Head of caudate nucleus (tissue), 42 donors: ENCODE measurements at places on chromosomes 16 and 17.

GRCh38 chr17:69412251-69412671, 2.2 kb upstream of the MAP2K6 start:
- DNase-seq: no peak

- DNase-seq: no peak
Measured at GRCh38 chr17:78446833-78447232, 68.4 kb downstream of the PGS1 start.

DNA sequence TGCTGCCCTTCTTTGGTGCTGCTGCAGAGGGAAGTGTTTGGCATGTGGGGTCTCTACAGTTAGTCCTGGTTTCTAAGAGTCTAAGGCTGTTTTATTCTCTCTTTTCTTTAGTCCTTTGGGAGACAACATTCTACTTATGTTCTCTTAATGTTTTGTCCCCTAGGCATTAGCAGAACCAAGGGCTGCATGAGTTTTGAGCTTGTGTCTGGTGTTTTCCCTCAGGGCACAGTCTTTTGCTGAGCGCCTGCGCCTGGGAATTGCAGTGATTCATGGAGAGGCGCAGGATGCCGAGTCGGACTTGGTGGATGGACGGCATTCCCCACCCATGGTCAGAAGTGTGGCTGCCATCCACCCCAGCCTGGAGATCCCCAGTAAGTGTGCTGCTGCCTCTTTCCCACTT, 41.1 kb upstream of the SLC5A10 start:
- DNase-seq: no peak

DNA sequence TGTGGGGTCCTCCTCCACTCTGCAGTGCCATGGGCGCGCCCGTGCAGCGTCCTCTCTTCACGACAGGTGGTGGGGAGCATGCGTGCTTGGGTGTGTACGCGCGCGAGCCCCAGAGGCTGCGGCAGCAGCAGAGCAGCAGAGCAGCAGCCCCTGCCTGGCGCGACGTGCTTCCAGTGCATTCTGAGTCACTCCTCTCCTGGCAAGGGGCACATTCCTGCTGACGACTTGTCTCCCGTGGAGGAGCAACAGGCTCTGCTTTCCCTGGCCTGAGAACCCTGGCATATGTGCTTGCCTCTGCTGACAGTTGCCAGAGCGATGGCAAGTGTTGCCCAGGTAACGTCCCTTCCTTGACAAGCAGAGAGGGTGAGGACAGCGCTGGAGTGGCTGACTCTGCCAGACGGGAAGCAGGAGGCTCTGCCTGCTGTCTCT, 133.8 kb upstream of the PLCG2 start:
- peak; percentile 64 for DNase-seq

GRCh38 chr17:77571155-77571981, 387.1 kb upstream of the TNRC6C start:
- DNase-seq: peak; percentile 33

DNA sequence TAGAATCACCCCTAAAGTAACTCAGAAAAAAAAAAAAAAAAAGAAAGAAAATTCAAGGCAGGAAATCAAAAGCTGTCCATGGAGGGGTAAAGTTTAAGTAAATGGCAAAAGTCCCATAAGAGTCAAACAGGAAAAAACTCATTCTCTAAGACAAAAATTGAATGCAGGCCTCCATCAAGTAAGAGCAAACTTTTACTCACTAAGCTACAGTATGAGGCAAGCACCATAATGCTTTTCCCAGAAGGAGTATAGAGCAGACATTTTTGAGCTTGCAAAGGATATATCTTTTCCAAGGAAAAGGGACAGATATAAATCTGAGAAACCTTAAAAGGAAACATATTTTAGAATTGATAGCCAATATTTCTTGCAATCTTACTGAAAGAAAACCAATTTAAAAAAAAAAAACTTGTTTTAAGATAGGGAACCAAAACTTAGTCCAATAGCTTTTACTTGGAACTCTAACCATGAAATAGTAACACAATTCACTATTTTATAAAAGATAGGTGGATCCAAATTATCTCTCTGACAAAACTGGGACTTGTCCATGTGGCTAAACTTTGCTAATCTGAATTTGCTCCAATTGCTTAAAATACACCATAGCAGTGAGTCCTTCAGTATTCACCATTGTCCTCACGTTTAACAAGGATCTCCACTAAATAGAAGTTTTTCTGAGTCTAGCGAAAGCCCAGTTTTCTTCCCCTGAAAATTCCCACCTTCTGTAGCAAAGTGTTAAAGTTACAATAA, 99.8 kb downstream of the CDH11 start:
- DNase-seq: no peak

DNA sequence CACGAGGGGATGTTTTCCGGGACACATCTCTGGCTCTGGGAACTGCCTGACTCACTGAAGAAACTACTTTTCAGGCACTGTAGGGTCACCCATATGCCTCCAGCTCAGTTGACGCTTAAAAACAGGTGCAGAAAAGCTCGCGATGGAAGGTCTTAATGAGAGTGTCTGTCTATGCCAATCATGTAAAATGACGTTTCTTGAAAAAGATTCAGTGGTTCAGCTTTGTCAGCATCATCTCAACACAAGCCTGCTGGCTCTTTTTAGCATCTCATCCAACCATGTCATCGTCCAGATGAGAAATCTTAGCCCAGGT, 27.5 kb downstream of the OR1D5 start:
- no peak for DNase-seq

- DNase-seq: no peak
Measured at GRCh38 chr17:61023996-61024395, 346.3 kb downstream of the BCAS3 start.

- peak; percentile 96 for DNase-seq
Measured at GRCh38 chr17:29591737-29592608, 959 bp upstream of the ANKRD13B start.

DNA sequence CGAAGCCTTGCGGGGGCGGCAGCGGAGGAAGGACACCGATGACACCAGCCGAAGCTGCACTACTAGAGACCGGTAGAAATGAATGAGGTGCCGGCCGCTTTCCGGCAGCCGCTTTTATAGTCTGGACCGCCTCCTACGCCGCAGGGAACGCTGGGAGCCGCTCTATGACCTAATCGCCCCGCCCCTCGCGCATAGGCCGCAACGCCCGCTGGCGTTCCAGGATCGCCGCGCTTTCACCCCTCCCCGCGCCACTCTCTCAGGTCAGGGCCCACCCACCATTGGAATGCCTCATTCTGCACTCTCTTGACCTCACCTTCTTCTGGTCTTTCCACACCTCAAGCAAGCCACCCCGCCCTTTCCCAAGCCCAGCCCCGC, at the start of gene DDX5:
Gene DDX5 (minus strand): TSS at position 89 of the 375 bp plus-strand sequence. CDS start 170 bp downstream, outside the sequence.
- peak; percentile 97 for DNase-seq

DNA sequence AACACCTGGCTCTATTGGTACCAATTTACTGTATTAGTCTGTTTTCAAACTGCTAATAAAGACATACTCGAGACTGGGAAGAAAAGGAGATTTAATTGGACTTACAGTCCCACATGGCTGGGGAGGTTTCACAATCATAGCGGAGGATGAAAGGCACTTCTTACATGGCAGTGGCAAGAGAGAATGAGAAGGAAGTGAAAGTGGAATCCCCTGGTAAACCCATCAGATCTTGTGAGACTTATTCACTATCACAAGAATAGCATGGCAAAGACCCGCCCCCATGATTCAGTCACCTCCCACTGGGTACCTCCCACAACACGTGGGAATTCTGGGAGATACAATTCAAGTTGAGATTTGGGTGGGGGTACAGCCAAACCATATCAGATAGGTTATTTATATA, 22.6 kb upstream of the GOSR1 start:
- no peak for DNase-seq

- DNase-seq: no peak
Measured at GRCh38 chr16:66147291-66147690, 219.2 kb upstream of the CDH5 start.

DNA sequence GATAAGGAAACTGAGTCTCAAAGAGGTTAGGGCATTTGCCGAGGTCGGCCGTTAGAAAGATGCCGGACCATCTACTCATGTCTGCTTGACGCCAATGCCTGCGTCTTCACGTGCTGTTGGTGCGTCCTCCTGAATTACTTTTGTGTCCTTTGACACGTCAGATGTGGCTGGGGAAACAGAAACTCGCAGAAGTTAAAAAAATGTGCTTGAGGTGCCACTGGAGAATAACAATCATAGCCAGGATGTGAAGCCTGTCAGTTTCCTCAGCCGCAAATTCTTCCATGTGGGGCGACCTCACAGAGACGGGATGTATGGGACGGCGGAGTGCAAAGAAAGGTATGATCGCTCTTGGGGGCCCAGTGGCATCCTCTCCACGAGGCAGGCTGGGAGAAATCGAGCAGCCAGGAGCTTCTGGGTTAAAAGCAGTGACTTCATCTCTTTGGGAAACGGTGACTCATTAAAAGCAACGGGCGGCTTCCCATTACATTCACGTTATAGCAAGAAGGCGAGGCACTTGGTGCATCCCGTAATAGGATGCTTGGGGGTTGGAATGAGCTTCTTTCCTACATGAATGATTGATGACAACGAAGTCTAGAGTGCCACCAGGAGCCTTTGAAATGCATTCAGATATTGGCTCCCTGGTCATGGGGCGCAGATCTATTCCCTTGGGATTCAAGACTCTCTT, 67.8 kb downstream of the BMERB1 start:
- DNase-seq: peak; percentile 74

GRCh38 chr16:23802776-23803175, 33.0 kb upstream of the PRKCB start:
- DNase-seq: no peak

GRCh38 chr17:56222255-56222654, 69.0 kb downstream of the ANKFN1 start:
- no peak for DNase-seq

GRCh38 chr17:43572368-43572980, 26.3 kb upstream of the ETV4 start:
- DNase-seq: no peak

- no peak for DNase-seq
Measured at GRCh38 chr17:42288803-42289610, 709 bp downstream of the STAT5A start.

- DNase-seq: no peak
Measured at GRCh38 chr17:80822021-80822699, 169.5 kb upstream of the CHMP6 start.

DNA sequence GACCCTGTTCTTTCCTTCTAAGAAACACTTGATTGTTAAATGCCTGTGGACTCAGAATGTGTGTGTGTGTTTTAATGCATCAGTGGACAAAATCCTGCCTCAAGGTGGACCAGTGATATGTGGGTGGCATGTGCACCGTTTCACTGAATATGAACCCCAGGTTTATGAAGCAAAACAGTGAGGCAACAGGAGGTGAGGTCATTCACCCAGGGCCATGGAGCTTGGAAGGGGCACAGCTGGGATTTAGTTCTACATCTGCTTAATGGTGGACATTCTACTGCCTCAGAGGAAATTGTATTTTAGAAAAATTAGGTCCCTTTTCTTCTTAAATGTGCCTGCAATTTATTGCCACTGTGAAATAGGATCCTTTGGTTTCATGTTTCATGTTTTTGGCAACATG, 549.5 kb upstream of the EEF2KMT start:
- DNase-seq: no peak

DNA sequence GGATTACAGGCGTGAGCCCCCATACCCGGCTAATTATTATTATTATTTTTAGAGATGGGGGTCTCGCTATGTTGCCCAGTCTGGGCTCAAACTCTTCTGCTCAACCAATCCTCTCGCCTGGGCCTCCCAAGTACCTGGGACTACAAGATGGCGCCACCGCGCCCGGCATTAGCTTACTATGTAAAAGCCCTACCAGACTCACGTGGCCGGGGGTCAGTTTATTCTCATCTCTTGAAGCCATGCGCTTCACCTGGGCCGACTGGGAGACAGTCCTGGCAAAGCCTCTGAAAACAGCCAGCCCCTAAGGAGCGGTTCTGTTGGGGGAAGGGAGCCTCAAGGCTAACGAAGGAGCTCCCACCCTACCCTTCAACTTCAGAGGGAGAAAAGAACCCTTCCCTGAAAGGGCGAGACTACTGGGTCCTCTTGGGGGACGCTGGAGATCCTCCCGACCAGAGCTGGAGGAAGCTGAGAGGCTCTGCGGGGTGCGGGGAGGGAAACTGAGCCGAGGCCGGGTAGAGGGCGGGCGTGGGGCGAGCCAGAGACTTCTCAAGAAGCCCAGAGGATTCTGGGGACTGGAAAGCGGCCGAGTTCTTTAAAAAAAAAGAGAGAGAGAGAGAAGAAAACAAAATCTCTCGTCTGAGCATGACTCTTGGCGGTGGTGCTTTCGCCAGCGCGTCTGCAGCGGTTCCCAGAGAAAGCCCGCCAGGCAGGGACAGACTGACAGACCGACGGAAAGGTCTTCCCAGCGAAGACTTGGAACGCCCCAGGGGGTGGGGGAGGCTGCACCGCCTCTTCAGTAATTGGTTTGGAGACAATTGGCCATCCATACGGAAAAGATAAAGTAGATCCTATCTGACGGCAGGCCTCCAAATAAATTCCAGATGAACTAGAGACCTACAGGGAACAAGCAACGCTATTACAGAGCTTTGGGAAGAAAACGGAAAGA, 5.6 kb upstream of the TUBG2 start:
- peak; percentile 40 for DNase-seq

- DNase-seq: no peak
Measured at GRCh38 chr16:27843800-27844199, 219.7 kb downstream of the GSG1L start.

DNA sequence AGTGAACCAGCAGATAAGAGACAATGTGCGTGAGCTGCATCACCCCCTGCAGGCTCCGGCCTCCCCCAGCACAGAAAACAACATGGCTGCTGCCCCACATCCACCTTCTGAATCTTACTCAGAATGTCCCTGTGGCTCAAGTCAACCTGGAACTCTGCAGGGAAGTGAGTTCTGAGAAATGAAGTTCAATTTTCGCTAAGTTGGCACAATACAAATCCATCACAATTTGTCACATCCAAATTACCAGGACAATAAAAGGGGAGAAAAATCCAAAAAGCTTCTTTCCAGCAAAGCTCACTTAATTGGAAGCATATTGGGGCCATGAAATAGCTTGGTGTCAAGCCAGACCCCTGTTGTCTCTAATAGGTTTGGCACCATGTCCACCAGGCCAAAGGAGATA, 38.1 kb downstream of the CLEC19A start:
- no peak for DNase-seq

- DNase-seq: no peak
Measured at GRCh38 chr17:62064029-62064790, 868 bp downstream of the MED13 start.

GRCh38 chr17:45584092-45585036, 93.8 kb upstream of the PLEKHM1 start:
- peak; percentile 78 for DNase-seq

DNA sequence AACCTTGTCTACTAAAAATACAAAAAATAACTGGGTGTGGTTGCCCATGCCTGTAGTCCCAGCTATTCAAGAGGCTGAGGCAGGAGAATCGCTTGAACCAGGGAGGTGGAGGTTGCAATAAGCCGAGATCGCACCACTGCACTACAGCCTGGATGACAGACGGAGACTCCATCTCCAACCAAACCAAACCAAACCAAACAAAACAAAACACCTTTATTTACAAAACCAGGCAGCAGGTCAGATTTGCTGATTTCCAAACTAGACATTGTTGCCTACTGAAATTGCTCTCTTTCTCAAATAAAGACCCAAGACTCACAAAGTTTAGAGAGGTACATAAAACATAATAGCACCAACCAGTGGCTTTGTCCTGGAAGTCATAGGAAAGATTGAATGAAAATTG, 5.7 kb upstream of the TMEM238L start:
- DNase-seq: no peak

GRCh38 chr17:74118504-74118903, 85.0 kb upstream of the RPL38 start:
- no peak for DNase-seq
